Stimulated activated CD8-positive, alpha-beta memory T cell treated with anti-CD3 and anti-CD28 coated beads, Interleukin-7, amount 100 ng/mL, for 24 hours (primary cell): ENCODE measurements at places on chromosomes 5 and 9.

GRCh38 chr9:110087605-110088004 is 120.4 kb downstream of the C9orf152 start:
- DNase-seq, result no peak

GRCh38 chr5:6317116-6317798 is 61.1 kb downstream of the MED10 start:
- DNase-seq, result no peak

GRCh38 chr5:74631081-74631953 is 9.2 kb downstream of the ENC1 start:
- DNase-seq, result no peak

DNA sequence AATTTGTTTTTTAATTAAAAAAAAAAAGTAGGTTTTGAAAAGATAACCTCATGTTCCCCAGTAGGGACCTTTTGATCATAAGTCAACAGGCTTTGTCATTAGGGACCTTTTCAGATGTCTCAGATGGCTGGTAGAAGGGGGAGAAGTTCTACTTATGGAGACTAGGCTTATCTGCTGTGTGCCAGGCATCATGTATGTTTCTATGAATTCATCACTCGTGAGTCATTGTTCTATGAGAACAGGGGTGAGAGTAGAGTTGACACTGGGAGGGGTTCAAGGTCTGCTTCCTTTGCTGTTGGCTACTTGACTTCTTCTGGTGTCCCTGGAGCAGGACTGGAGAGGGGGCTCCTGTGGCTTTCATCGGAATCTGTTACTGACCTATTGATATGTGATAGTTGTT is 138.8 kb downstream of the KDM4C start:
- no peak for DNase-seq

DNA sequence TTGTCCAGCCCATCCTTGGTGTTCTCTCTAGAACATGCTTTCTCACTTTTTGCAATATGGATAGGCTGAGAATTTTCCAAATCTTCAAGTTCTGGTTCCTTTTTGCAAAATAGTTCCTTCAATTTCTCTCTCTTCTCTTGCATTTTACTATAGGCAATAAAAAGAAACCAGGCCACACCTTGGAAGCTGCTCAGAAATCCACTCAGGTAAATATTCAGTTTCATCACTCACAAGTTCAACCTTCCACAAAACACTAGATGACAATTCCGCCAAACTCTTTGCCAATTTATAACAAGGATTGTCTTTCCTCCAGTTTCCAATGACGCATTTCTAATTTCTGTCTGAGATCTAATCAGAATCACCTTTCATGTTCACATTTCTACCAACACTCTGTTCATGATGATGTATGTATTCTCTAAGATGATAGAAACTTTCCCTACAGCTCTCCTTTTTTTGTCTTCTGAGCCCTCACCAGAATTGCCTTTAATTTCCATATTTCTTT is 204.2 kb upstream of the PIK3R1 start:
- DNase-seq, result no peak
